ENCODE measurements at places on chromosomes 11 and 22. TPM values are rescaled to one million over a fixed set of nuclear protein-coding genes. Genes with fewer than 3 reads are reported as not detected.

GRCh38 chr22:29055192-29055830 is 6.3 kb downstream of the C22orf31 start:
- no peak overlapping the region for H3K4me3 ChIP-seq
- no peak for DNase-seq
- H3K27ac ChIP-seq, result no peak overlapping the region

DNA sequence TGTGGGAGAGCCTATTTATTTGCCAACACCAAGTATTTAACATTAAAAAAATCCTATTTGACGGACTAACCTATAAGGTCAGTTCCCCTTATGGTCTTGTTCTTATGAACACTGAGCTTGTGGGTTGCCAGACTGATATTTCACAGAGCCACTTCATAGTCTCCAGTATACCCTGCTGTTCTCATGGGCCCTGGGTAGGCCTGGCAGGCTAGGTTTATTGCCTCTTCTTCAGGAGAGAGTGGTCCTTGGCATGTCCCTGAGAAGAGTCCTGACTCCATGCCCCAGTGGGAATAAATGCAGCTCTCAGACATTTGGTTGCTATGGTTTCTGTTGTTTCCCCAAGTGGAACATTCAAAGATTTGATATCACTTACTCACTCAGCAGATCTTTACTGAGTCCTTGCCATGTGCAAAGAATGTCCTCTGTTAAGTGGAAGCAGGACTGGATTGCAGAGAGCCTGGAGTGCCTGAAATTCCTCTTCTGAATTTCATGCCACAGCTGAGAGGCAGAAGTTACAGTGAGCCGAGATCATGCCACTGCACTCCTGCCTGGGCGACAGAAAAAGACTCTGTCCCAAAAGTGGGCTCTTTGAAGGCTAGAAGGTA is 15.7 kb downstream of the SLC5A1 start:
- H3K4me3 ChIP-seq, result no peak overlapping the region
- no peaks in the 10 kb centered on the region for H3K4me1 ChIP-seq
- no peaks in the 10 kb centered on the region for H3K27me3 ChIP-seq
- no peak for DNase-seq
- no peaks in the 10 kb centered on the region for H3K36me3 ChIP-seq
- H3K27ac ChIP-seq, result no peak overlapping the region

DNA sequence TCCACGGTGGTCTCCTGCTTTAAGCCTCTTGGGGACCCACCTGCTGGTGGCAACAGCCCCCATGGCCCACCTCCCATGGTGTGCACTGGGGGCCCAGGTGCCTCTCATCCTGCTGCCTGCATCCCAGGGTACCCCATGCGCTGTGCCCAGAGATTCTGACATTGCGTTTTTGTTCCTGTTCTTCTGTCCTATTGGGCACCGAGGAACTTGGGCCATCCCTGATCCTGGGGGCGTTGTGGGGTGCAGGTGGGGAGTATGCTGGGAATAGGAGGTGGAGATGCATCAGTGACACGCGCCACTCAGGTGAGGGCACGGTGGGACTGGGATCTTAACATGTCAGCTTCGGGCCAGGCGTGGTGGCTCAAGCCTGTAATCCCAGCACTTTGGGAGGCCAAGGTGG is 12.4 kb upstream of the NAP1L4 start:
- H3K4me1 ChIP-seq, result peaks cover 20% of the 10 kb centered on the region
- peaks cover 67% of the 10 kb centered on the region for H3K36me3 ChIP-seq
- no peak overlapping the region for H3K4me3 ChIP-seq
- H3K27ac ChIP-seq, result no peak overlapping the region
- no peaks in the 10 kb centered on the region for H3K27me3 ChIP-seq

OR8G1 gene
- total RNA-seq, result not detected

TAGLN gene
- 6,542 TPM for total RNA-seq

RAB1B gene
- 171 TPM for total RNA-seq

- no peak for DNase-seq
- no peak overlapping the region for H3K27ac ChIP-seq
- H3K36me3 ChIP-seq, result no peaks in the 10 kb centered on the region
- H3K4me3 ChIP-seq, result no peak overlapping the region
These were observed 13.3 kb upstream of the PAX6 start for GRCh38 chr11:31824332-31824878.

DNA sequence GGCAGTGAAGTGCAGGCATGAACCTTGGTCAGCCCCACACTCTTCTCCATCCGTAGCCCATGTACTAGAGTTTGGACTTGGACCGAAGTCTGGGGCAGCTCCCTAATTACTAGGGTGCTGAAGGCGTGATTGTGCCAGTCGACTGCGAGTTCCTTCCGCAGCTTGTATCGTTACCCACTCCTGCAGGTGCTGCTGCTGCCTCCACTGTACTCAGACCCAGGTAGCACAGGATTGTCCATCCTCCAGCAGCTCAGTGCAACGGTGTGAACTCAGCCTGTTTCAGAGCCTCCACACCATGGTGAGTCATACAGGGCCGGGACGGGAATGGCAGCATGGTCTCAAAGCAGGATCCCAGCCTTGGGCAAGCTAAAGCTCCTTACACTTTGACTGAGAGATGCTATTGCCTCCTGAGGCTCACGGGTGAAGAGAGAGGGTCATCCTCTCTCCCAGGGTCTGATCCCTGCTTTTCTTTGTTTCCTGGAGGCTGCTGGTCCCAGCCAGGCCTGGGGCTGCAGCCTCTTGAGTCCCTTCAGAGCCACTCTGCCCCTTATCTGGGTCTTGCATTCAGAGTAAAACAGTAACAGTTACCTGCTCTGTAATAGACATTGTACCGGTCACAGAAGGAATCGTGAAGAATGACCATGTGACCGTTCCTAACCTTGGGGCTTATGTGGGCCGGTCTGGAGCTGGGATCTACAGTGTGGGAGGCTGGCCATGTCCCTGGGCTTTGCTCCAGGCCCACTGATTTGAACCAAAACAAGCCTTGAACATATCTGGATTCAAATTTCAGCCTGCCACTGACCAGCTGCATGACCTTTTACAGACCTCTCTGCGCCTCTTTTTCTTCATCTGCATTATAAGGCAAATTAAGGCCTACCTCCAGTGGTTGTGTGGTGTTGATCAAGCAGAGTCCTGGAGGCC is 1.7 kb downstream of the TKFC start:
- no peaks in the 10 kb centered on the region for H3K27me3 ChIP-seq
- no peak for DNase-seq
- peaks cover 20% of the 10 kb centered on the region for H3K4me1 ChIP-seq

CCDC87 gene
- total RNA-seq, result 0.21 TPM

SNX19 gene
- 137 TPM for total RNA-seq

GRCh38 chr11:9160166-9160565 is 68.8 kb upstream of the SCUBE2 start:
- no peaks in the 10 kb centered on the region for H3K27me3 ChIP-seq
- peaks cover 38% of the 10 kb centered on the region for H3K36me3 ChIP-seq
- peak overlapping the region; percentile 18 for H3K27ac ChIP-seq
- no peaks in the 10 kb centered on the region for H3K4me1 ChIP-seq

GRCh38 chr11:9077164-9077563 is 14.2 kb downstream of the SCUBE2 start:
- DNase-seq, result no peak
- H3K4me1 ChIP-seq, result no peaks in the 10 kb centered on the region
- H3K36me3 ChIP-seq, result no peaks in the 10 kb centered on the region
- no peak overlapping the region for H3K27ac ChIP-seq
- no peak overlapping the region for H3K4me3 ChIP-seq

- no peak overlapping the region for H3K4me3 ChIP-seq
- no peaks in the 10 kb centered on the region for H3K4me1 ChIP-seq
- no peaks in the 10 kb centered on the region for H3K36me3 ChIP-seq
- H3K27me3 ChIP-seq, result no peaks in the 10 kb centered on the region
These were observed 5.3 kb upstream of the NAA40 start for GRCh38 chr11:63933459-63933858.

ISX gene
- total RNA-seq, result not detected

DDIAS gene
- total RNA-seq, result 0.11 TPM

DNA sequence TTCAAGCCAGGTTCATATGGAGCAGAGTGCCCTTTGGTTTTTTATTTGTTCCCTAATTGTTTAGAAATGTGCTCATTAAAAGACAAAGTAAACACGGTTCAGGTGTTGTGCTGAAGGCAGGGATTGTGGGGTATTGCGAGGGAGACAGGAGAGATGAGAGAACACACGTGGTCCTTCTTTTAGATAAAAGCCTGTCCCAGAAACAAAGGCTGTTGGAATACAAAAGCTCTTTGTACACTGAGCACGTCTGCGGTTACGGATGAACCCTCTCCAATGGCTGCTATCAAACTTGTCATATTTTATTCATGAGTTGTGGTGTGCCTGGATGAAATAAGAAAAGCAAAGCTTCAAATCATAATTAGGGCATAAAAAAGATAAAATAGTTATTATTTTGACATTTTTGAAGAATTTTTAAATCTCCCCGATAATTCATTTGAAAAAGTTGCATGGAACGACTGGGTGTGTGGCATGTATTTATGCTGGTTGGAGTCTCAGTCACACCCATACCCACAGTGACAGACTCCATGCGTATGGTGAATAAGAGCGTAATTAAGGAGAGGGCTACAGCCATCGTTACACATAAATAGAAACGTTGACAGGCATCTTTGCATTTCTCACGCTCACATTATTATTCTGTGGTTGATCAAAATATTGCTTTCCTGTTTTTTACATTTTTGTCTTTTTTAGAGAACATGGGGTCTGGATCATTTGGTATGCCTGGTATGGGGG is 92.9 kb downstream of the NELL1 start:
- no peaks in the 10 kb centered on the region for H3K4me1 ChIP-seq
- H3K36me3 ChIP-seq, result no peaks in the 10 kb centered on the region
- H3K27me3 ChIP-seq, result no peaks in the 10 kb centered on the region
- no peak overlapping the region for H3K27ac ChIP-seq
- DNase-seq, result no peak

- no peak for DNase-seq
- no peaks in the 10 kb centered on the region for H3K27me3 ChIP-seq
- peaks cover 24% of the 10 kb centered on the region for H3K4me1 ChIP-seq
- peak overlapping the region; percentile 14 for H3K27ac ChIP-seq
These were observed 8.7 kb downstream of the AASDHPPT start for GRCh38 chr11:106086135-106086534.

SLC25A1 gene
- total RNA-seq, result 89.3 TPM

- H3K4me3 ChIP-seq, result no peak overlapping the region
- no peak overlapping the region for H3K27ac ChIP-seq
- no peaks in the 10 kb centered on the region for H3K27me3 ChIP-seq
These were observed 408.9 kb upstream of the CCDC90B start for GRCh38 chr11:83695046-83695445.

DNA sequence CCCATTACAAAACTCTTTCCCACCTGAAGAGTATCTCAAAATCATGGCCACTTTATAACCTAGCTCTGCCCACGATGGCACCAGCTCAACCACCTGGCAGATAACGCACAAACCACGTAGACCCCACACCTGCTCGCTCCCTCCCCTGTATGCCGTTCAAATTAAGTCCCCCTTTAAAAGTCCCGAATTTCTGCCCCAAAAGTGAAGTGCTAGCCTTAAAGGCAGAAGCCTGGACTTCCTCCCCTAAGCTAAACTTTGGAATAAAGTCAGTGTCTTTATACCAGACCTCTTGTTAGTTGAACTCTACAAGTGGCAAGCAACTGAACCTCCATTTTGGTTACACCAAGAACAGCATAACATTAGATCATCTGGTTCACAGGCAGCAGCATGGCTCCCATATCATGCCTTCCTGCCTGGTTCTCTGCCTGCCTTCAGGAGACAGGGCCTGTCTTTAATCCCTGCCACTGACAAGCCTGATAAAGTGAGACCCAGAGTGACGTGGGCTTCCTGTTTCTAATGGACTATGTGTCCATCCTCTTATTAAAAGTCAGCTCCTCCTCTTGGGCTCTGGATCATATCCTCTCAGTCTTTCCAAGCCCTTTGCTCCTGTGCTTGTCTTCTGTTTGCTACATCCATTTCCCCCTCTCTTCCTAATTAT is 32.6 kb upstream of the NNMT start:
- no peaks in the 10 kb centered on the region for H3K27me3 ChIP-seq
- no peaks in the 10 kb centered on the region for H3K36me3 ChIP-seq
- DNase-seq, result no peak
- H3K4me1 ChIP-seq, result peaks cover 8% of the 10 kb centered on the region
- no peak overlapping the region for H3K4me3 ChIP-seq
- H3K27ac ChIP-seq, result no peak overlapping the region

All from ascending aorta (tissue), 2 donors.